T-helper 1 cell (primary cell): ENCODE measurements at places on chromosomes 5 and 9.

- DNase-seq, result no peak
Measured at GRCh38 chr9:37972351-37972848, 68.5 kb upstream of the SLC25A51 start.

DNA sequence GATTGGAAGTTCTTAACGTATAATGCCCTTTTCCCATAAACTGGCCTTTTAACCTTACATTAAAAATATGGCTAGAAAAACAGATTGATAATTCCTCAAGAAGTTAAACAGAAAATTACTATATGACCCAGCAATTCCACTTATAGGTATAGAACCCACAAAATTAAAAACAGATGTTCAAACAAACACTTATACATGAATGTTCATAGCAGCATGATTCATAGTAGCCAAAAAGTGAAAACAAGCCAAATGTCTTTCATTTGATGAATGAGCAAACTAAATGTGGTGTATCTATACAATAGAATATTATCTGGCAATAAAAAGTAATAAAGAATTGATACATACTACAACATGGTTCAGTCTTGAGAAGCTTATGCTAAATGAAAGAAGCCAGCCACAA is 35.5 kb downstream of the POU5F2 start:
- DNase-seq, result no peak

- DNase-seq, result no peak
Measured at GRCh38 chr9:131727184-131727759, 12.6 kb downstream of the RAPGEF1 start.

DNA sequence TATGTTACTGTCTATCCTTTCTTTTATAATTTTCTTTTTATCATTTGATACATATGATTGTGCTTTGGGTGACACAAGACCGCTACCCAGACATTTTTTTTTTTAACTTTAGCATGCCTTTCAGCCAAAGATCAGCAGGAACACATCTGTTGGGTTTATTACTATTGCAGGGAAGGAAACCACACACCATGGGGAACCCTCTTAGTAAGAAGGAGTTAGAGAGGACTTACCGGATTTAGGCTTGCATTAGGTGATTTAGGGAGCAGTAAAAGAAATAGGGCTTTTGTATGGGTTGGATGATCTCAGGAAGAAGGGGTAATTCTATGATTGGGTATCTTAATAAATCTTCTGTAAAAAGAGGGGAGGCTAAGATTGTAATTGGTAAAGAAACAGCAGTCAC is 138.2 kb downstream of the SNX18 start:
- no peak for DNase-seq

- no peak for DNase-seq
Measured at GRCh38 chr5:156912869-156913268, 50.2 kb downstream of the TIMD4 start.

- DNase-seq, result no peak
Measured at GRCh38 chr9:117169089-117169621, 245.7 kb downstream of the ASTN2 start.
